Activated CD4-positive, alpha-beta T cell treated with anti-CD3 and anti-CD28 coated beads, Interleukin-2, Interleukin-4, amounts not matched to agents 100 ng/mL and 50 ng/mL, durations not matched to agents 16 hours and 8 hours (primary cell): ENCODE measurements at places on chromosomes 4 and X.

- no peak for DNase-seq
These were observed 8.9 kb downstream of the EIF4E start for GRCh38 chr4:98919996-98920395.

- no peak for DNase-seq
These were observed 27.1 kb downstream of the FHIP1A start for GRCh38 chr4:151436093-151436518.

- no peak for DNase-seq
These were observed 415 bp downstream of the SHISA3 start for GRCh38 chr4:42397635-42398170.

DNA sequence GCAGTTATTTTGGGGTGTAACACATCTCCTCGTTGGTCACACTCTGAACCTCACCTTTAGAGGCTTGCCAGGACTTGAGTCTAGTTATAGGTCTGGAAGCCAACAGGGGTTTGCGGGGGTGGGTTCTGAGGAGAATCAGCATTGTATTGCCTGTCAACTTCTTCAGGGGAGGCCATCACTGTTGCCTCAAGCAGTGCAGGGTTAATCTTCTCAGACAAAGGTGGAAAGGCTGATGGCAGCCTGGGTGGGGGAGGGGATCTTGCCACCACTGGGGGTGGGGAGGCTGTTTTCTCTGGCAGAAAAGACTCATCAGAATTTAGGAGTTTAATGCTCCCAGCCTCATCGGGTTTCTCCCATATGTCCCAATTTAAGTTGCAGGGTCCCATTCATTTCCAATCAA lies 387.8 kb downstream of the PRR32 start:
- DNase-seq = no peak

DNA sequence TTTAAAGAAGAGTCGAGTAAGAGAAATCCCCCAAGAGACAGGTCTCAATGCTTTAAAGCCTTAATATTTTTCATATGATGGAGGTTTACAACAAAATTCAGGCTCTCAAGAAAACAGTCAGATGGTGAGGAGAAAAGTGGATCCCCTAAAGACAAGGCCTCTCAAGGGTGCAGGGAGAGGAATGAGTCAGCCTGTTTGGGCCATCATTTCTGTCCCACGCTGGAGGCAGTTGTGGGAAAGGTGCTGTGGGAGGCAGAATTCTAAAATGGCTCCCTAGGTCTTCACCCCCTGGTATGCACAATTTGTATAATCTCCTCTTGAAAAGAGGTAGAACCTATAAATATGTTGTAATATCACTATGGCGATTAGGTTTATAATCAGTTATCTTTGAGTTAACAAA lies 4.6 kb upstream of the TIFA start:
- peak; percentile 78 for DNase-seq

- DNase-seq = no peak
These were observed 85.7 kb upstream of the TBL1X start for GRCh38 chrX:9378980-9379696.

DNA sequence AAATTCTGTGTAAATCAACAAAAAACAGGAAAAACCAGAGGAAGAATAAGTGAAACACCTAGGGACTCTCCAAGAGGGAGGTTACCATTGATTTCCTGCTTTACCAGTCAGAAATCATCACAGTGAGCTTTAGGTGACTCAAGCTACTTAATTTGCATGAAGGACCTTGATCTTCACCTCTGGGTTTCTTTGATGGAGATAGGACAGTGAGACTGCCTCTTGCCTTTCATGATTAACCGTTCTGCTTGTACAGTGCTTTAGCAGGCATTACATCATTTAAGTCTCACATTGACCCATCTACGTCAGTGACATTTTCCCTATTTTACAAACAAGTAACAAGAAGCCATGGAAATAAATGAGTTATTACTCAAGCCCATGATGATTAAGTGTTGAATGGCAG lies 3.4 kb upstream of the GK start:
- peak; percentile 58 for DNase-seq

GRCh38 chr4:113978561-113979147 lies 793 bp downstream of the ARSJ start:
- DNase-seq = no peak

GRCh38 chr4:87041141-87041540 lies 106.3 kb downstream of the AFF1 start:
- no peak for DNase-seq

GRCh38 chrX:131881194-131881593 lies 141.9 kb upstream of the STK26 start:
- DNase-seq = no peak

DNA sequence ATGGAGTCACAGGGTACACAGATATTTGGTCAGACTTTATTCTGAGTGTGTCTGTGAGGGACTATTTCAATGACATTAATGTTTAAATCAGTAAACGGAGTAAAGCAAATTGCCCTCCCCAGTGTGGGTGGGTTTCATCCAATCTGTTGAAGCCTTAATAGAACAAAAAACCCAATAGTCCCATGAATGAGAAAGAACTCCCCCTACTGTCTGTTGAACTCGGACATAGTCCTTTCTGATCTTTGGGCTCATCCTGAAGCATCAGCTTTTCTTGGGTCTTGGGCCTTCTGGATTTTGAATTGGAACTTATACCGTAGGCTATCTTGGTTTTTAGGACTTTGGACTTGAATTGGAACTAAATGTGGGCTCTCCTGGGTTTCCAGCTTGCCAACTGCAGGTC lies 193.6 kb downstream of the COX7B2 start:
- no peak for DNase-seq

DNA sequence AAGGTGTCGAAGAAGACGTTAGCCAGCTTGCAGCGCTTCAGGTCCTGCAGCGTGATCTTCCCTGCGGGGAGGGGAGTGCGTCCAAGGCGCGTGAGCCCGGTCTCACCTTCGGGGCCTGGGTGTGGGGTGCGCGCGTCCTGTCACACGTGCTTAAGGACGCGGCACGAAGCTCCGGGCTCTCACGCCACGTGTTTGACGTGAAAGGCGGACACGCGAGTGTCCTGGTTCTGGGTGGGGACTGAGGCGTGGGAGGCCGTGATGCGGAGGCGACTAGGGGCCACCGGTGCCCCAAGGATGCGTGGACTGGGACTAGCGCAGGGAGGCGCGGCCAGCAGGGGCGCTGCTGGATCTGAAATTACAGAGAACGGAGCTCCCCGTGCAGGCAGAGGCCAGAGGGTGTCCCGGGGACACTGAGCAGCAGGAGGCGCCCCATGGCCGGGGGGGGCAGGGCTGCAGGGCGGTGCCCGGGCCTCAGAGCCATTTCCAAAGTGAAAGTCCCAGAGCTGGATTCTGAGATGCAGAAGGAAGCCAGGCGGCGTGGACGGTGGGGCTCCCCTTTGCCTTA lies 20.3 kb upstream of the GTPBP6 start:
- no peak for DNase-seq

- no peak for DNase-seq
These were observed 348.5 kb upstream of the FTHL17 start for GRCh38 chrX:31420302-31420701.

GRCh38 chrX:108699368-108699767 lies 37.0 kb downstream of the IRS4 start:
- DNase-seq = peak; percentile 33

DNA sequence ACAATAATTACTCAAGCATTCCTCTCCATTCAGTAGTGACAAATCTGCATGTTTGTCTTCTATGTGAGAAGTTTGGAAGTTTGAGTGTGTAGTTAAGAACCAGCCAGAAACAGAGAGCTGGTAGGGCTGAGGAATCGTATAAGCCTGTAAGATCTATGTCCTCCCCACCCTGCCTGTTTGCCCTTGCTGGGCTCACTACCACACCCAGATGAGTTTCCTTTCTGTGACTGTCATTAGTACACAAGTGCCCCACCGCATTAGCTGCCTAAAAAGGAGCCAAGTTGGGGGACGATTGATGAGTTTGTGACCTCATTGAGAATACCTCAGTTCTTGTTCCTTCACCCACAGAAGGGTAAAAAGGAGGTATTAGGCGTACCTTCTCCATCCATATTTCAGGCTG lies 28.3 kb downstream of the DOCK11 start:
- no peak for DNase-seq

GRCh38 chrX:48520455-48520854 lies 1.2 kb upstream of the EBP start:
- peak; percentile 32 for DNase-seq

DNA sequence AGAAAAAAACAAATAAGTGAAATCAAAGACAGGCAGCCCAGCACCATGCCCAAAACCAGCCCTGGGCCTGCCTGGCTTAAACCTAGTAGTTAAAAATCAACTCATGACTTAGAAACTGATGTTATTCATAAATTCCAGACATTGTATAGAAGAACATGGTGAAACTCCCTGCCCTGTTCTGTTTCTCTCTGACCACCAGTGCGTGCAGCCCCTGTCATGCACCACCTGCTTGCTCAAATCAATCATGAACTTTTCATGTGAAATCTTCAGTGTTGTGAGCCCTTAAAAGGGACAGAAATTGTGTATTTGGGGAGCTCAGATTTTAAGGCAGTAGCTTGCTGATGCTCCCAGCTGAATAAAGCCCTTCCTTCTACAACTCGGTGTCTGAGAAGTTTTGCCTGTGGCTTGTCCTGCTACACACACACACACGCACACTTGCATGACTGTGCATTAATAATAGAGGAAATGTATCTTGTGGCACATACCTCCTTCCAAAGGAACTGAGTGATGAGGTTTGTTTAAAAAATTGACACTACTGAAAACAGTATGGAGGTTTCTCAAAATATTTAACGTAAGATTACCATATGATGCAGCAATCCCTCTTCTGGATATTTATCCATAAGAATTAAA lies 39.2 kb upstream of the UGT2B7 start:
- no peak for DNase-seq

DNA sequence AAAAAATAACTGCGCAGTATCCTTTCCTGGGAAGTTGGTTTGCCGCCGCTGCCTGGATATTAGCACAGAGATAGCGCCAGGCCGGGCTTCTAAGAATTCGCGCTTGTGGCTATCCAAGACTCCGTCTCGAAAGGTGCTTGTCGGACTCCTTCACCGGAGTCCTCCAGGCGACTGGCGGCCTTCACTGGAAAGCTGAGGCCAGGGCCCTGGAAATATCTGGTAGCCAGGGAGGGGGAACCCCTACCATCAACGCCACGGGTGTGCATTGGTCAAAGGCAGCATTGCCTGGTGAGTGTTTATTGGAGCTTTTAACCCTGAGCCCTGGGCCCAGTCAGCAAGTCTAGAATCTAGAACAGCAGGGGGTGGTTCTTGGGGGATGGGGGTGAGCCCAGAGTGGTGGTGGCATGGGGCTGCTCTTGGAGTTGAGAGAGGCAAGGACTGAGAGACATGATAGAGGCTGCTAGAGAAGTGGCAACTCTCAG lies 577 bp upstream of the PIM2 start:
- DNase-seq = peak; percentile 24

DNA sequence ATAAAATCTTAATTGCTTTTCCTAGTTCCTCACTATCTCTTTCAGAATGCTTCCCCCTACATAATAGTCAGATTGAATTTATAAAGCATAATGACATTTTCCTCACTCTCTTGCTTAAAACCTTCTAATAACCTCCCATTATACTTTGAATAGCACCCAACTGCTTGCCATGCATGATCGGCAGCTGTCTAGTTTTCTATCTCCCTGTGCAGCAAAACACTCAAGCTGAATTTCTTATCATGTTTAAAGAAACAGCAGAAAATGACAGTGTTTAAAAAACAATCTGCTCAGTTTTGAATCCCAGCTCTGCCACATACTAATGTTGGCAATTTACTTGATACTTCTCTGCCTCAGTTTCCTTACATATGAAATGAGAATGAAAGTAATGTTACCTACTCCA lies 947.1 kb upstream of the HS3ST1 start:
- no peak for DNase-seq

DNA sequence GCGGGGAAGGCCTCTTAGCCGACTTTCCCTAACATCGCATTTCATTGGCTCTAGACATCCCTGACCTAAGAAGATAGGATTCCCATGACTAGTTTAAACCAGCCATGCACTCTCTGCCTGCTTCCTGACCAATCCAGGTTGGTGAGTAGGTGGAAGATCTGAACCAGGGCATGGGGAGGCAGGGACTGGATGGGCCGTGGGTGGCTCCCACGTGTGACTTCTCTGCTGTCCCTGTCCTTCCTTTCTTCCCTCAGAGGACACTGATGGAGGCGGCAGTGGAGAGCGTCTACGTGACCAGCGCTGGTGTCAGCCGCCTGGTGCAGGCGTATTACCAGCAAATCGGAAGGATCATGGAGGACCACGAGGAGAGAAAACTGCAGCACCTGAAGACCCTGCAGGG lies 90.7 kb downstream of the EVC start:
- no peak for DNase-seq

- no peak for DNase-seq
These were observed 100.7 kb downstream of the EFNB1 start for GRCh38 chrX:68929332-68930150.

- DNase-seq = no peak
These were observed 39.6 kb downstream of the RPGR start for GRCh38 chrX:38287674-38288073.

DNA sequence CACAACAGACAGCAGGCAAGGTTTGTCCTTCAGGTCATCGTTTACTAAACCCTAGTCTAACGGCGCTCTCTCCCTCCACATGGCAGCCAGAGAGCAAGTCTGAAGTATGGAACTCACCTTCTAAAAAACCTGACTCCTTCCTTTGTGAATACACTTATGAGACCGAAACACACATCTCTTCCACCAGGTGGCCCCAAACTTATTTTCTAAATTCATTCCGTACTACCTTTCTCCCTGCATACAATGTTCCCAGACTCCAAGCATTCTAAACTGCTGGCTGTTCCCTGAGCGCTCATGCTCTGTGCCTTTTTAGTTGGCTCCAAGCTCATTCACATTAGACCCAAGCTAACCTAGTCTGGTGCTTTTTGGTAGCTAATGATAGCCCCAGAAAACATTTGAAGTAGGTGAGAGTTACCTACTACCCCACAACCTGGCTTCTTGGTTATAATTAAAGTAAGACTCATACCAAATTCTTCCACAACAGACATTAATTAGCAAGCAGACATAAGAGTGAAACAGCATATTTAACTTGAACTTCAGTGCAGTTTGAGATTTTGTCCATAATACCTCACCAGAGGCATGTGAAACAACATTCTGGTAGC lies 67.6 kb upstream of the DCLK2 start:
- DNase-seq = peak; percentile 11

GRCh38 chrX:30865015-30865414 lies 24.0 kb downstream of the TAB3 start:
- peak; percentile 17 for DNase-seq

DNA sequence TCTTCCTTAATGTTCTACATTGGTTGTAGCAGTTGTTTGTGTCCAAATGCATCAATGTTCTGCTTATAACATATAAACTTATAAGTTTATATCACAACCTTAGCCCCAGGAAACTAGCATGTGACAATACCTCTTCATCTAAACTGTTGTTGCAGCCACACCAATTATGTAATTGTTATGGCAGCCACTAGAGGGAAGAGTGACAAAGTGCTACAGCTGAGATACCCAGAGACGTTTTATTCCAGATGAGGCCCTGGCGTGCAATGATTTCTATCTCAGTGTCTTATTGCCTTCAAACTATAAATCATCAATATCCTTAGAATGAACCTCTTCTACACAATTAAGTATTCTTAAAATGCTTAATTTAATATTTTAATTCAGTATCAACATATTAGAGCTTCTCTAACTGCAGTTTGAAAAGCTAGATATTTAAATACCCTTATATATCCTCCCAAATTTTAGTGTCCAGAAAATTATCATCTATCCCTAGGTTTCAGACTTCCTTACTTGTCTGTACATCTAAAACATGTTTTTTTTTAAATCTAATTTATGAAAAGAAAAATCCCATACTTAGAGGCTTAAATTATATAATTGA lies 171.6 kb downstream of the PCDH10 start:
- peak; percentile 16 for DNase-seq

GRCh38 chrX:15721911-15722310 lies 16.2 kb upstream of the CA5B start:
- no peak for DNase-seq

GRCh38 chrX:40474645-40475044 lies 106.1 kb upstream of the ATP6AP2 start:
- DNase-seq = no peak
